ENCODE measurements at places on chromosomes 3 and 15.

- peak; percentile 20 for DNase-seq
These were observed 627 bp downstream of the DUSP7 start for GRCh38 chr3:52055537-52056351.

- DNase-seq = no peak
These were observed 5.1 kb downstream of the PPP1R2 start for GRCh38 chr3:195537995-195538394.

GRCh38 chr3:16890597-16891333, 6.0 kb downstream of the PLCL2 start:
- no peak for DNase-seq

- DNase-seq = no peak
These were observed 98.9 kb downstream of the LINGO1 start for GRCh38 chr15:77533578-77534430.

GRCh38 chr15:60399931-60400330, 2.1 kb upstream of the ANXA2 start:
- DNase-seq = no peak

DNA sequence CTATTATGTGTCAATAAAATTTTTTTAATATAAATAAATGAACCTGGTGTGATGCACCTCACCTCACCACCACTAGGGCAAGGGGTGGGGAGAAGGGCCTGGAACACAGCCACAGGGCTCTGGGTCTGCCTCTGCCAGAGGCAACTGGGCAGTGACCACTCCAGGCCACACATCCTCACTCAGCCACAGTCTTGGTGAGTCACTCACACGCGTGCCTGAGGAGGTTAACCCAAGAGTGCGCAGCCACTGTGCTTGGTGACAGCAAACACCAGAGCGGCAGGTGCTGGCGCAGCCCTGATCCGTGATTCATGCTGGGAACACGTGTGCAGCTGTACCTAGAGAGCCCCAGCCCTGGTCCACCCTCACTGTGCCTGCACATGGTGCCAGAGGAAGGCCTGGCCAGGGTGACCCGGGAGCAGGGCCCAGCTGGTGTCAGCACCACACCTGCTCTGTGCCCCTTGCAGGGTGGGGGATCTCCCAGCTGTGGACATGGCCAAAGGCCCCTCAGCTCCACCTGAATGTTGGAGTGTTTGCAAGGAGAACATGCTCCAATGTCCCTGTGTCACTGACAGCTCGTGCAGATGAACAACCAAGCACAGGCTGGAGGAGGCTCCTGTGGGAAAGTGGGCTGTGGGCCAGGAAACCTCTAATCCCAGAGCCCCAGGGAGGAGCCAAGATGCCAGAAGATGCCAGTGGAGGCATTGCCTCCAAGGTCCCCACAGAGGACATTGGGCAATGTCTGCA, 2.1 kb downstream of the SLC41A3 start:
- DNase-seq = no peak

DNA sequence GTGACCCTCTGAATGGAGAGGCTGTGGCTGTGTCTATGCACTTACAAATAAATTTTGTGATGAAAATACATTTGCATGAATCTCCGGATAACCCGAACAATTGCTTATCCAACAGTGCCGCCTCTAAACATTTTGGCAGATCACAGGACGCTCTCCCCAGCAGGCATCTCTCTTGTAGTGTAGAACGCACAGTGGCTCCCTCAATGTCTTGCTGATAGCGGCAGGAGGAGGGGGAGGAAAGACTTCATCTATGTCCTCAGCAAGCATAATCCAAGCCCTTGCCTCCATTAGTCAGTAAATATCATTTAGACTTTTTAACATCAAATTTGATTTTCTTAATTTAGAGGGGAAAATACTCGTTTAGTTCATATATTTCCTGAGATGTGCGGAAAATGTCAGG, 318.1 kb upstream of the IGF1R start:
- DNase-seq = no peak

DNA sequence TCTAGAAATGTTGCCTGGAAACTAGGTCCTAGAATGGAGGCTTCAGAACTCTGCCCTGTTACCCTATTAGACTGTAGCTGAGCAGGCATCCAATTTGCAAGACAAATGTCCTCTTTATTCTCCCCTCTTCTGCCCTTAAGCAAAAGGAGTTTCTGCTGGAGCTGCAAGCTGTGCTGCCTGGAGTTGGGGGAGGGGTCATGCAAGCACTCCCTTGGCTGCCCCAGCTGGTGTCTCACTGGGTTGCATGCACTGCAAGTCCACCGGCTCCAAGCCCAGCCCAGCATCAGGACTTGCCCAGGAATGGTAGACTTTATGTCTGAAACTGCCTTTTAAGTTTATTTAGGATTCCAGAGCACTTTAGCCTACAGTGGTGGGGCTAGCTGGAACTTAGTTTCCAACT, 15.7 kb upstream of the RBP2 start:
- no peak for DNase-seq

DNA sequence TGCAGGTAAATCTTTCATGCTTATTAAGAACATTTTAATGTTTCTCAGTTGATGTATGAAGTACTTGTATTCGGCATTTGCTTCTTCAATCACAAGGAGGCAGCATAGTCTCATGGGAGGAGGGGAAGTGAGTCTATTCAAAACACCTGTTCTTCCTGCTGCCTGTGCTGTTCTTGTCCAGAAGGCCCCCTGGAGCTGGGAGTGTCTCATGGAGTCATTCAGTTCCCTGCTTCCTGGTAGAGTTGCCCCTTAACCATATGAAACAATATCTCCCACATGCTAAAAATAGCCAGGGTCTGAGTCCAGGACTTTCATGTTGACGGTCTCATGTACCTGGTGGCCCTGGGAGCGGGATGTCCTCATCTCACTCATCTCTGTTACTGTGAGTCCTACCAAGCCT, 15.5 kb upstream of the PPP1R2 start:
- DNase-seq = no peak

GRCh38 chr3:171446801-171447578, 13.2 kb downstream of the TNIK start:
- DNase-seq = no peak

GRCh38 chr3:69490971-69491370, 105.1 kb upstream of the FRMD4B start:
- no peak for DNase-seq

DNA sequence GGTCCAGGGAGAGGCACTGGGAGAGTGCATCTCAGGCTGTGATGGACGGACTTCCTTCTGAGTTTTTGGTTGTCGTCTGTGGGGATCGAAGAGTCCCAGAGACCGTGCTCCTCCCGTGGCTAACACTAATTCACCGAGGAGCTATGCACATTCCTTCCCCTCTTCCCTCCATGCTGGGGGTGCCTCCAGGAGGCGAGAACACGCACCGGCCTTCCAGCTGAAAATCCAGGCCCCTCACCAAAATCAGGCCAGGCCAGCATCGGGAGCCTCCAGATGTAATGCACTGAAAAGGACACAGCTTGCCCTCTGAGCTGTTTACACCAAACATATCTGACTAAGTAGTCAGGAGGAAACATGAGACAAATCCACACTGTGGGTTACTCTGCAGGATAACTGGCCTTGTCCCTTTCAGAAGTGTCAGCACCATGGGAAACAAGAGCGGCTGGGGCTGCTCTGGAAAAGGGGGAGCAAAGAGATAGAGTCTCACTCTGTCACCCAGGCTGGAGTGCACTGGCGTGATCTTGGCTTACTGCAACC, 5.5 kb downstream of the RNU5B-1 start:
- no peak for DNase-seq

GRCh38 chr3:151873398-151873797, at the start of gene SUCNR1:
Gene SUCNR1 (plus strand): TSS chr3:151873643. CDS start chr3:151879893, 6,250 bp downstream.
- no peak for DNase-seq

- DNase-seq = no peak
These were observed 2.2 kb upstream of the RHCG start for GRCh38 chr15:89498574-89498906.

DNA sequence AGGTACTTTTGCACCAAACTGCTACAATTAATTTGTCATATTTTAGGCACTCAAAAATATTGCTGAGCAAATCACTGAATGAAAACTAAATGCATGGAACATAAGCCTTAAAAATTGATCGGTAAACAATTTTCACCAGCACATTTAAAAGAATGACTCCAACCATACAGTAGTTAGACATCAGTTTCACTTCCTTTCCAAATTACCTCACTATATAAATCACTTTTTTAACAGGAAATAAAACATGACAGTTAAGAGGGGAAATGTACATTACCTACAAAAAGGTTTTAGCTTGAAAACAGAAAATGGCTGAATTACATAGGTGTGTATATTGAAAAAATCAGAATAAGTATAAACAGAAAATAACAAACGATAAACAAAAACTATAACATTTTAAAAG, 108.4 kb downstream of the SERPINI1 start:
- DNase-seq = no peak

DNA sequence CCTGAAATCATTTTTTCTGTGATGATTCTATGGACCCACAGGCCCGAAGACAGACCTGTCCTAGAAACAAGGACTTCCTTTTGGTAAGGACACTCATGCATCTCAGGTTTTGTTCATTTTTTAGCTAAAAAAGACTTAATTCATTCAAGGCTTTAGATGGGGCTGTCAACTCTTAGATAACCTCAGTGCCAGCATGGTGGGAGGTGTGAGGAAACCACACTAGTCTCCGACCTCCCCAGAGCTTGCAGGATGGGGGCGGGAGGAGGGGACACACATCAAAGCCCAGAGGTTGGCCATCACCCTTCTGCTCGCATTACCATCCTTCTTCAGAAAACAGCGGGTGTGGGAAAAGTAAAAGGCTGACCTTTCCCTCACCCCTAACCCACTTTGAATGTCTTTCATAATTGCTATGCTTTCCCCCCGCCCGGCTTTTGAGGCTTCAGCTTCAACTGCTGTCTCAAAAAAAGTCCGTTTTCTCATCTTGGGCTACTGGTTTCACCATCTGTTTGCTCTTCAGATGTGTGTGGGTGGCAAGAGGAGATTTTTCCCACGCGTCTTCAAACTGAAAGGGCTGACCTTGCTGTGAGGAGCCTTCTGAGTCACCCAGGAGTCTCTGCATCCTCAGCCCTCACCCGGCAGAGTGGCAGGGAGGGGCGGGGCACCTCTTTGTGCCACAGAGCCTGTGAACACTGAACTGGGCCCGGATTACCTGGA, 27.6 kb upstream of the CXCR6 start:
- DNase-seq = peak; percentile 48

DNA sequence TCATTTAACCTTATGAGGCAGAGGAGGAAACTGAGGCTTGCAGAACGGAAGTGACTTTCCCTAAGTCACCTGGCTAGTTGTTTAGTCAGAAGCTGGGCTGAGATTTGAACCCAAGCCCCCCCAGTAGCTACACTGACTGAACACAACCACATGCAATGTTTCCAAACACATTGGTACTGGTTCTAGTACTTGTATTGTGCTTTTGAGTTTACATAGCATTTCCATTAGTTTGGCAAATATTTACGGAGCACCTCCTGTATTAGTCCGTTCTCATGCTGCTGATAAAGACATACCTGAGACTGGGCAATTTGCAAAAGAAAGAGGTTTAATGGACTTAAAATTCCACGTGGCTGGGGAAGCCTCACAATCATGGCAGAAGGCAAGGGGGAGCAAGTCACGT, 56.3 kb upstream of the ITGA11 start:
- no peak for DNase-seq

DNA sequence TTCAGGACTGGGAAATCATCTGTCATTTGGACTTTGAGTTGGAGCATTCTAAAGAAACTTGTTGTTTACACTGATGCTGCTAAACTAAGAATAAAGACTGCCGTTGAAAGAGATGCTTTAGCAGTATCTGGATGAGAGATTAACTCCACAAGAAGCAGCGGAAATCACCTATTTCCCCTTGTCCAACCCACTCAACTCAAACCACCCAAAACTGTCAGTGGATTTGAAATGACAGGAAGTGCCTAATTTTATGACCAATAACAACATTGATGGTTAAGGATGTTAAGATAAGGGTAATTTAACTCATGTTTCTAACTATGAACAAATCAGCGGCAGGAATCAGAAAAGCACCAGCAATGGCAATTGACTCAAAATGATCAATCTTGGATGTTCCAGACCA, 110.8 kb upstream of the NR2F2 start:
- DNase-seq = no peak

- DNase-seq = no peak
These were observed 163.3 kb upstream of the IL12A start for GRCh38 chr3:159825216-159825854.

GRCh38 chr15:31245135-31245689, 81.4 kb upstream of the KLF13 start:
- DNase-seq = no peak

- no peak for DNase-seq
These were observed 41.4 kb downstream of the SNAPC5 start for GRCh38 chr15:66456211-66456610.

DNA sequence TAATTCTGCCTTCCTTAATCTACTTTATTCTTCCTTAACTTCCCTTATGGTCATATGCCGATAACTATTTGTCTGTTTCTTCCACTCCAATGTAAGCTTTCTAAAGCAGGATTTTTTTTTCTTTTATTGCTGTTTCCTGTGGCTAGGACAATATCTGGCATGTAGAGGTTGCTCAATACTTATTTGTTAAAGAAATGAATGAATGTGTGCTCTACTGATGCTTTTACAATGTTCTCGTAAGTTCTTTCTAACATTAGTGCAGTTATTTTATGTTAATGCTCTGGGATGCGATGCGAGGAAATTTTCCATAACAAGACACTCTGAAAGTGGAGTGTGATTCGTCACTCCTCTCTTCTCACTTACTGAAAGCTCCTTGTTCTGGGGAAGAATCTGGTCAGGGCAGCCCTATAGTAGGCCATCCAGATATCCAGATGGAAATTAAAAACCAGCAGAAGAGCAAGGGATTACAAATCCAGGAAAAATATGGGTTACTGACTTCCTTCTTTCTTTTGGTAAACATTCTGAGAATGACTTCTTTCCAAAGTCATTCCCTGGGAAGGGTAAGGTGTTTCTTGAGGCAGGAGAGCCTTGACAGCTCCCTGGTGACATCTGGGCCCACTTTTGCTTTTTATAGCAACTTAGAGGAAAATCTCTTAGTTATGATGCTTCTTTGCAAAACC, 420.4 kb downstream of the PDCD6IP start:
- DNase-seq = no peak

GRCh38 chr3:158766364-158766763, 34.1 kb upstream of the RARRES1 start:
- no peak for DNase-seq

GRCh38 chr3:150106740-150107428, 136.2 kb upstream of the PFN2 start:
- no peak for DNase-seq

DNA sequence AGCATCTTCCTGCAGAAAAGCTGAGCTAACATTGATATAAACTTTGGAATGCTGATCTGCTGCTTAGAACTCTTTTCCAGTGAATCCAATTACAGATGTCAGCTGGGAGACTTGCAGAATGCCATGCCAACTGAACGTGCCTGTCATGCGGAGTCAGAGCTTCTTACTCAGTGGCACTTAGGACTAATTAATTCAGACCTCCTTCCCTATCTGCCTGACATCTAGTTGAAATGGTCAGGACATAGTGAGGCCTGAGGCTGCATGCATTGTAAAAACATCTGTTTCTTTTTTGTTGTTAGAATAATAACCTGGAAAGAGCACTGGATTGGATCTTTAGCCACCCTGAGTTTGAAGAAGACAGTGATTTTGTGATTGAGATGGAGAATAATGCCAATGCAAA, 112.6 kb downstream of the USP13 start:
- no peak for DNase-seq

All from T-helper 22 cell (primary cell).